ENCODE measurements at places on chromosomes 6 and 20.

- DNase-seq: peak; percentile 50
These were observed 19.2 kb upstream of the GLP1R start for GRCh38 chr6:39029156-39030011.

DNA sequence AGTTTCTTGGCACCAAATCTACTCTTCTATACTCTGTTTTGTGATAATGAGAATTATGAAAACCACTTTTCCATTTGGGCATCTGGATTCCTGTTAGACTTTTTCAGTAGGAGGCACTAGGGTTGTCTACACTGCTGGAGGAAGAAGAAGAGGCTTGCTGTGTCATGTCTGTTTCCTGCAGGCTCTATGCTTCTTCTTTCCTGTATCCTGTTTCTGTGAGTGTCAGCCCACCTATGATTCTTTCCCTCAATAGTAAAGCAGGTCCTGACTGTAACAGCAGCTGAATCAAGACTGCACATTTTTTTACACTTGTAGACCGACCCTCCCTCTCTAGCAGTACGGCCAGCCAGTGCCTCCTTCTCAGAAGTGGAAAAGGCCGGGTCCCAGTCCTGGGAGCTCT is 603.9 kb downstream of the HDGFL1 start:
- no peak for DNase-seq

- DNase-seq: no peak
These were observed 33.4 kb downstream of the RWDD2A start for GRCh38 chr6:83226517-83226916.

DNA sequence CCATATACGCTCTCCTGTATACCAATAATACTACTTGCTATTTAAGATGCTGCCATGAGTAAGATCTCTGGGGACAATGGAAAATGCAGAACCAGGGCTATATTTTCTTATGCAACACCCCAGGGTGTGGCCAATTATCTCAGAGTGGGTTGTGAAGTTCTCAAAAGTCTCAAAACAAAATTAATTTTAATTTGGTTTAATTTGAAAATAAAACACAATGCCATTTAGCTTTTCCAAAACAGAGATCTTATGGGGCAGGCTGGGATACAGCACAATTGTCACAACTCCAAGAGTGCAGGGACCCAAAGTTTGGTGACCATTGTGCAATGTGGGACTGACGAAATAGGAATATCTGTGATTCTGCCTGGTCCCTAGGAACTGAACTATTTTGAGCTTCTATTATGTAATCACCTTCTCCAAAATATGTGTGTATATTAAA is 43.1 kb downstream of the MBOAT1 start:
- no peak for DNase-seq

- DNase-seq: no peak
These were observed 33.1 kb downstream of the RAB44 start for GRCh38 chr6:36730424-36731380.

DNA sequence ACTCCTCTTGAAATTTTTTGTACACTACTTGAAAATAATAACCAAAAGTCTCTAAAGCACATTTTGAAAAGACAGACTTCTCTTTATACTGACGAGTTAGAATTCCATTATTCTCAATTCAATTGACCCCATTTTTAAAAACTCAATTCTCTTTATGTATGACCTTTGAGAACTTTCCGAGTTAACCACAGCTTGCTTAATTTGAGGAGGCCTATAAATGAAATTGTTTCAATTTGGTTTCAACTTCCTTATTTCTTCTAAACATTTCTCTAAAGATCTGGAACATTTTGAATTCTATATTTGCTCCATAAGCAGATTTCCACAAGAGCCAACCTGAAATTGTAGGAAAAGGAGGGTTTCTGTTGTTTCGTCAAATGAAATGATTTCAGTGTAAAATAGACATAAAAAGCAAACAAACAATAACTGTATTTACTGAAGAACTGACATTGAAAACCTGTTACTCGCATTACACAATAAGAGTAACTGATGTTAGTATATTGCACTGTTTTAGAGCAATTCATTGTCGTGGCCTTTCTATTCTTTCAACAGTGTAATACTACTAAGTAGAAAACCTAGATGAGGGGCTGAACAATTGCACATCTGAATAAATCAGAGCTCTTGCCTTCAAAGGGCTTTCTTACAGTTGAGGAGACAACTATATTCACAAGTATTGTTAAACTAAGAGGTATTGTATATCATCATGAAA is 223.6 kb downstream of the HIVEP2 start:
- DNase-seq: no peak

DNA sequence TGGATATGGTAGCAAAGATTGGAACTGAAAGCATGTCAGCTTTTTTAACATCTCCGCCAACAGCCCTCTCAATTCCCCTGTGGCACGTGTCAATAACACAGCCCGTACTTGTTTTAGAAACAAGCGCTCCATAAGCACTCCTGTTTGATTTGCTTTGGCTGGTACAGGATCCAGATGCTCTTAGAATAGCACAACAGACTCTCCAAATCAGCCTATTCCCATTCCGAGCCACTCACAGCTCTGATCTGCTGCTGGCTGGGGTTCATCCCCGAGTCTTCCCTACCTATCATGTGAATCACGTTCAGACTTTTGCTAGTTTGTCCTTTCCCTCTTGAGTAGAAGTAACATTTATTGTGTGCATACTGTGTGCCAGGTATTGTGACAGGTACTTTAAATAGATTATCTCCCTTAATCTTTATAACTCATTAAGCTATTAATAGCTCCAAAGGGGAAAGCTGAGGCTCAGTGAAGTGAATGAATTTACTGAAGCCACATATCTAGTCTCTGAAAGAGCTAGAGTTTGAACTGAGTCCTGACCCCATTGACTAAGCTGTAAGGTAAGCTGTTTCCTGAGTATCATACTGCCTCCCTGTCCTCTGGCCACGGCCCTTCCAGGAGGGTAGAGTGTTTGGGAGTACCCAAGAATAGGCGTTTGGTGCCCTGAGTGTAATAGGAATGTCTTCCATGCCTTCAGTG is 46.7 kb downstream of the RALY start:
- no peak for DNase-seq

DNA sequence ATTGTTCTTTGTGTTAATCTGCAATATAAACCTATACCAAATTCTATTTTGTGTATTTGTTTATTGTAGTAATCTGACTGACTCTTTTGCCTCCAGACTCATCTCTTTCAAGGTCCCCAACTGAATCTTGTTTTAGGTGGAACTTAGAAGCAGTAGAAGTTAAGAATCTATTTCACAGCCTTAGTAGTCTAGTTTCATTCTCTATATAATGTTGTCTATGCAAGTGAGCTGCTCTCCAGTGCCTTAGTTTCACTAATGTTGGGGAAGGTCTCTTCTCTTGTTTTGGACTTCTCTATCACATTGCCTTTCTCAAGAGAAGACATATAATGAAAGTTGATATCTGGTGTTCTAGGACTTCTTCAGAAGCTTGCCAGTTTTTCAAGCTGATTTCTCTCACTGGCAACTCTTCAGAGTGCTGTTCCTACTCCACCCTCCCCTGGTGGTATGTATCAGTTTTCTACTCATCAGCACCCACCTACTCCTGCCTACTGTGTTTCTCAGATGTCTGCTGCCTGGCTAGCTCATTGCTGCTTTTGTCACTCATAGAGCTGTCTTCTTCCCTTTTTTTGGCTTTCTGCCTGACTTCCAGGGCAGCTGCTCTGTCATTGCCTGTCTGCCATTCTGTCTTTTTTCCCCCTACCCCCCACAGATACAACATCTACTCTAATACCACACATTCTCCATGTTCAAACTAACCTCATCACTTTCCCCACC is 82.1 kb downstream of the PTPRA start:
- DNase-seq: no peak

- no peak for DNase-seq
These were observed 18.9 kb downstream of the CDH26 start for GRCh38 chr20:59977086-59977485.

DNA sequence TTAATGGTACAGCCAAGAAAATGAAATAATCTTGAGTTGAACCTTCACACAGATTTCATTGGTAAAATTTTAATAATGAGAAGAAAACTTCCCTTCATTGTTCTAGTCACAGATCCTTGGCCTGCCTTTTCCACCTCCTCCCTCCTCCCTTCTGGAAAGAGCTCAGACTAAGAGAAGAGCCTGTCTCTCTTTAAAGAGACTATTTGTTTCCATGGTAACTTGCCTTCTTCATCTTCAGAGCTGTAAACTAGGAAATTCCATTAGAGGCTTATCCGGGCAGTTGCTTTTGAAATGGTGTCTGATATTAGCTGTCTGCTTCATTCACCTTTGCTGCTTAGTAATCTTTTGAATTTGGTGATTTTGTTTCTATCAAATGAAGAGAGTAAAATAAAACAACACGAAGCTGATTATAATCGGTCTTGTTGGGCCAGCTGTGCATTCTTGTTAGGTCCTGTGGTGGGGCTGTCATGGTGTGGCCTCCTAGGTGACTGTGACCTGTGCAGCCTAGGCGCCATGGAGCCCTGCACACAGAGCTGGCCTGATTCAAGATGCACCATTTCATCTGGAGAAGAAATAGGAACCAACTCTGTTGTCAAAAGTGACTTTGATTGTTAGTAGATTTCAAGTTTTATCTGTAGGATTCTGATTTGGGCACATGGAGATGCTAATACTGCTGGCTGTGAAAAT is 96.7 kb downstream of the MAP3K7 start:
- DNase-seq: no peak

GRCh38 chr6:15616261-15616660 is 46.6 kb downstream of the DTNBP1 start:
- DNase-seq: no peak

DNA sequence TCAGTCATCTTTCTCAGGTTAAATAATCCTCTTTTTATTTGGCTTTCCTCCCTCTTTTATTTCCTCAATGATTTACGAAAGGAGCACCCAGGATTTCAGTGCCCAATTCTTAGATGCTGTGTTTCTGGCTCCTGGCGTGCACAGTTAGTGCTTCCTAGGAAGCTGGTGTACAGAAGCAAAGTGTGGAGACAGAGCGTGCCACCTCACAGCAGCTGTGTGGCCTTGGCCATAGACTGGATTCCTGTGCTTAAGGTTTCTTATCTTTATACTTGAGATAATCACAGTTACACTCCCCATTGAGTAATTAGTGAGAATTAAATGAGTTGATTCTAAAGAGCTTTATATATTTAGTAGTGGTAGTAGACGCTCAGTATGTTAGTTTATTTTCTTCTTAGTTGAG is 39.7 kb upstream of the GJA1 start:
- DNase-seq: no peak

DNA sequence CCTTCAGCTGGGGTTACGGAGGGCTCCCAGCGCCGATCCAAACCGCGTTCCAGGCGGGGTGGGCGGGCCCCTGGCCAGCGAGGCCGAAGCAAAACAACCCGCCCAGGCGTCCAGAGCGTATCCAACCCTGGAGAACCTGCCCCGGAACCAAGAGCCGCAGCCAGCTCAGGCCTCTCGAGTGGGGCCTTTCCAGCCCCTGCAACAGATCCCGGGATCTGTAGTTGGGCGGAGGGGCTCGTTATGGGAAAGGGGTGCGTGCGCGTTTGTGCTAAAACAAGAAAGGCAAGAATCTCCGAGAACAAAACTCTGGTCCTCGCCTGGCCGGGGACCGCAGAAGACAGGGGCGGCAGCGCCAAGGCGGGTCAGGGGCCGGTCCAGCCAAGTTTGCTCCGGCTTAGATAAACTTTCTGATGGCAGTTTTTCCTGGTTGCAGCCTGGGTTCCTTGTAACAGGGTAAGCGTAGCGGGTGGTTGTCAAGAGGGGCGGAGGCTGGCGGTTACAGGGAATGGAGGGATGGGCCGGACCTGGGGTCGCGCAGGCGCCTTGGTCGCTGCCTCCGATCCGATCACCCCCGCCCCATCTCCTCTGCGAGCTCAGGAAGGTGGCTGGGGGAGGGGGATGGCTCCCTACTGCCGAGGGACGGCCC is 448 bp upstream of the RIN2 start:
- no peak for DNase-seq

- no peak for DNase-seq
These were observed 86.8 kb downstream of the CDK19 start for GRCh38 chr6:110728501-110728900.

DNA sequence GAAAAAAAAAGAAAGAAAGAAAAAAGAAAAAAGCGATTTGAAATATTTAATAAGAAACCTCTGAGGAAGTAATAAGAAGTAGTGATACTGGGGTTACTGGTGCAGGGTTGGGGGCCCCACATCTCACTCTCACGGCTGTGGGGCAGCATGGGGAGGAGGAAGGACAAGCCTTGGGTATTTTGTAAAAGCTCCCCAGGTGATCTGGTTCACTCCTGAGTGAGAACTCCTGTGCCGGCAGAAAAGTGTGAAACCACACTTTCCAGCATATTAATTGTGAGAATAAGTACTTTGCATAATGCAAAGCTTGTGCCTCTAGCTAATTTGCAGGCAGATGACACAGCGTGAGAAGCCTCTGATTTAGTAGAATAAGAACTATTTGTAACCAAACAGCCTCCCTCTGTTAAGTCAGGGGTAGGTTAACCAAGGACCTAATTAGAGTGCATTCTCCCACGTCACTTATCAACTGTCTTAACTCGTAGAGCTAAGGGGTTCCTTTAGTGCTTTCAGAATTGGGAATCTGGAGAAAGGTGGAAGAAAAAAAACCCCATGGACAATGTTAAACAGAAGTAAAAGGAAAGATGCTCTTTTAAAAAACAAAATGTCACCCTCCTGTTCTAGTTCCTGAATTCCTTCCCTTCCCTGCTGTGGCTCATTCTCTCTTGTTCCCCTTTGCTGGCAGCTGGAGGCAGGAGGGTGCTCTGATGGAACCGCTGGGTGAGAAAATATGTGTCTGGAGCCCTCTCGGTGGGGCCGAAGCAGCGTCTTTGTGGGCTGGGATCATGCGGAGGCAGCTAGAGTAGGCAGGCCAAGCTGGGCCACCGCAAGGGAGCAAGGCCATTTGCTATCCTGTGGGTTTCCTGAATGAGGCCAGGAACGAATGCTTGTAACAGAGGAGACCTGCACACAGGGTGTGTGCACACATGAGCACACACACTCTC is 108.7 kb downstream of the FYN start:
- peak; percentile 71 for DNase-seq

GRCh38 chr6:26217714-26218075 is 130.5 kb downstream of the HFE start:
- no peak for DNase-seq

DNA sequence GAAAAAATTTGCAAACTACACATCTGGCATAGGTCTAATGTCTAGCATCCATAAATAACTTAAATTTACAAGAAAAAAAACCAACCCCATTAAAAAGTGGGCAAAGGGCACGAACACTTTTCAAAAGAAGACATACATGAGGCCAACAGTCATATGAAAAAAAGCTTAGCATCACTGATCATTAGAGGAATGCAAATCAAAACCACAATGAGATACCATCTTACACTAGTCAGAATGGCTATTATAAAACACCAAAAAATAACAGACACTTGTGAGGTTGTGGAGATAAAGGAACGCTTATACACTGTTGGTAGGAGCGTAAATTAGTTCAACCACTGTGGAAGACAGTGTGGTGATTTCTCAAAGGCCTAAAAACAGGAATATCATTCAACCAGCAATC is 33.7 kb upstream of the EPB41L2 start:
- no peak for DNase-seq

- DNase-seq: no peak
These were observed 160.8 kb downstream of the ZDHHC14 start for GRCh38 chr6:157541618-157542413.

Measured in activated naive CD4-positive, alpha-beta T cell treated with anti-CD3 and anti-CD28 coated beads, Interleukin-2, amount 50 U/mL, for 16 hours (primary cell).